CD4-positive, alpha-beta T cell (primary cell): ENCODE measurements at places on chromosomes 6 and 20.
A peak's percentile ranks its signal among the peaks of the same experiment; 100 is the strongest.

DNA sequence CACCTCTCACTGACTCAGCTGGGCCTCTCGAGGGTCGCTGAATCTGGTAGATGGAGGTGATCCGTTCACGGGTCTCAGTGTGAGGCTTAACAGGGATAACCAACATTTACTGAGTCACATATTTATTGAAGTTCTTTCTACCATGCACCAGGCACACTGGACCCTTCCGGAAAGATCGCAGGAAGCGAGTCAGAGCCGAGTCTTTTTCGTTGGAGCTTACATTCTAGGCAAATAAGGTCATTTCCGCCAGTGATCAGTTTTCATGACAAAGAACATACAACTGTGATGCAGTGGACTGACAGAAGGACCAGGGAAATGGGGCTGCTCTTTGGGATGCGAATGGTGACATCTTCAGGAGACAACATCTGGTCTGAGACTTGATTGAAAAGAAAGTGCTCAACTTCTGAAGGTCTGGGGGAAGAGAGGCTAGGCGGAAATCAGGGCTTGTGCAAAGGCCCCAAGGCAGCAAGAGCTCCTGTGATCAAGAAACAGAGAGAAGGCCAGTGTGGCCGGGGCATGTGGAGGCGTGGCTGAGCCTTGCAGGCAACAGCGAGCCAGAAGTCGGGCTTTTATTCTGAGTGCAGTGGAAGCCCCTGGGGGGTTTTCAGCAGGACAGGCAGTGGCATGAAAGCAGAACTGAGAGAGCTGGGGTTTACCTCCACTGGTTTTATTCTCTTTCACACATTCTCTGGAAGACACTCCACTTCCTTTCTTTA, 56.7 kb downstream of the APCDD1L start:
- H3K4me1 ChIP-seq, result no peaks in the 10 kb centered on the region
- H3K27me3 ChIP-seq, result no peaks in the 10 kb centered on the region
- no peak overlapping the region for H3K27ac ChIP-seq
- no peak overlapping the region for H3K4me3 ChIP-seq

DNA sequence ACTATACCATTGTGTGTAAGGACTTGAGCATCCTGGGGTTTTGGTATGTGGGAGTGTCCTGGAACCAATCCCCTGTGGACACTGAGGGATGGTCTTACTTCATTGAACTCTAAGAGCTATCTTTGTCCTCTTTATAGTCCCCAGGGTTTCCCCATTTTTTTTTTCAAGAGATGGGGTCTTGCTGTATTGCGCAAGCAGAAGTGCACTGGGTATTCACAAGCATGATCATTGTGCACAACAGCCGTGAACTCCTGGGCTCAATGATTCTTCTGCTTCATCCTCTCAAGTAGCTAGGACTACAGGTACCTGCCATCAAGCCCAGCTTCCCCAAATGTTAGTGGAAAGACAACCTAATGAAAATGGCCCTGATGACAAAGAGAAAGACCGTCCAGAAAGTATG, 2.2 kb upstream of the ASCC3 start:
- no peak overlapping the region for H3K4me3 ChIP-seq
- no peaks in the 10 kb centered on the region for H3K36me3 ChIP-seq
- peaks cover 2% of the 10 kb centered on the region for H3K27me3 ChIP-seq
- H3K4me1 ChIP-seq, result peaks cover 17% of the 10 kb centered on the region
- no peak for DNase-seq

DNA sequence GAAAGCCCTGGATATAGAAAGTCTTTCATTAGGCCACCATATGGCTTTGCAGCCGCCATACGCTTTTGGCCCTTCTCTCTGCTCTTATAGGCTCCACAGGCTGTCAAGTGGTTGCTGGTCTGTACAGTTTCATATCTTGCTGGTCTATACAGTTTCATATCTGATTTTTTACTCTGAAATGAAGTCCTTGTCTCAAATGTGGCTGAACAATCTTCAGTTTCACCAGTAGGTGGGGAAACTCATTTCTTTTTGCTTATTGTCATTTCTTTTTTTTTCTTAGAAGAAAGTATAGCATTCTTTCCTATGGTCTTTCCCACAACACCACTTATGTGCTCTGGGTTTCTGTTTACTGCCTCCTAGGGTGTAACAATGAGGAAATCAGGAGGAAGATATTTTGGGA, 771.4 kb upstream of the MMS22L start:
- no peaks in the 10 kb centered on the region for H3K36me3 ChIP-seq
- no peaks in the 10 kb centered on the region for H3K4me1 ChIP-seq
- H3K27ac ChIP-seq, result no peak overlapping the region
- no peak for DNase-seq
- no peaks in the 10 kb centered on the region for H3K27me3 ChIP-seq

- no peak overlapping the region for H3K4me3 ChIP-seq
- H3K4me1 ChIP-seq, result no peaks in the 10 kb centered on the region
- no peak for DNase-seq
Measured at GRCh38 chr20:17602493-17602892, 32.6 kb downstream of the DSTN start.

GRCh38 chr6:168648240-168649125, 207.5 kb downstream of the SMOC2 start:
- no peak overlapping the region for H3K4me3 ChIP-seq
- DNase-seq, result no peak
- no peak overlapping the region for H3K27ac ChIP-seq
- no peaks in the 10 kb centered on the region for H3K36me3 ChIP-seq
- no peaks in the 10 kb centered on the region for H3K27me3 ChIP-seq
- H3K4me1 ChIP-seq, result no peaks in the 10 kb centered on the region

DNA sequence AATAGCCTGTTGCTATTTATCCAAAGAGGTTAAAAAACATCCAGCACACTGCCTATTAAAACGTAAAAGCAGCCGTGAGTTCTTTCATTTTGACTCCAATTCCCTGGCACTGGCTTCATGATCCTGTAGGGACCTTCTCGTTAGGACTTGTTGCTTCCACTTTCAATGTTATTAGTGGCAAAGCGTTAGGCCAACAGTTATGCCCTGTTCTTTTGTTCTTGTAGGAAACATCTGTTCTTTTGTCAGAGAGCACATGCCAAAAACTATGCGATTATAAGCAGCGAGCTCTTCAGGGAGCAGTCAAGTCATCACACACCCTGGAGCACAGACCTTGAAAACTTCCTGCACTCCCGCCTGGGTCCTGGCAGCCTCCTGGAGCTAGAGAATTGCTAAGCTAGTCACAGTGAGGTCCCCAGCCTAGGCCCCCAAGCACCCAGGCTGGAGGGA, 609.5 kb upstream of the ARID1B start:
- peak overlapping the region; percentile 15 for H3K27ac ChIP-seq
- no peaks in the 10 kb centered on the region for H3K36me3 ChIP-seq
- H3K4me3 ChIP-seq, result peak overlapping the region; percentile 19
- no peak for DNase-seq
- peaks cover 6% of the 10 kb centered on the region for H3K4me1 ChIP-seq

DNA sequence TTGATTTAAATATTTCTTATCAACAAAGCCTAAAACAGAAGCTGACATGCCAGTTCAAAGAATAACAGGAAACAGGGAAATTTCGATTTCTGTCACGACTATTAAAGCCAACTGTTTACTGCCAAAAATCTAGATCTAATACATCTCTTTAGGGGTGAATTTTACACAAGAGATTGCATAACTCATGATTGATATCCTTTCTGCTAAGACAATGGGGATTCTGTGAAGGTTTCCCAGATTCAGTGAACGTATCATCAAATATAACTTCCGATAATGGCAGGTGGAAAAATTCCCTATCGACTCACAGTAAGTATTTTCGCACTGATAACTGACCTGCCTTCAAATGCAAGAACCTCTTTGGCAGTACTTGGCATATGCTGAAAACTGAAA, 42.9 kb downstream of the NHSL1 start:
- peaks cover 18% of the 10 kb centered on the region for H3K4me1 ChIP-seq
- no peak for DNase-seq
- no peaks in the 10 kb centered on the region for H3K27me3 ChIP-seq
- H3K27ac ChIP-seq, result peak overlapping the region; percentile 18
- no peaks in the 10 kb centered on the region for H3K36me3 ChIP-seq
- peak overlapping the region; percentile 44 for H3K4me3 ChIP-seq

- no peak overlapping the region for H3K4me3 ChIP-seq
- H3K4me1 ChIP-seq, result no peaks in the 10 kb centered on the region
- peaks cover 2% of the 10 kb centered on the region for H3K36me3 ChIP-seq
- no peak for DNase-seq
- H3K27ac ChIP-seq, result no peak overlapping the region
- H3K27me3 ChIP-seq, result no peaks in the 10 kb centered on the region
Measured at GRCh38 chr6:155248008-155249001, 15.5 kb upstream of the CLDN20 start.

DNA sequence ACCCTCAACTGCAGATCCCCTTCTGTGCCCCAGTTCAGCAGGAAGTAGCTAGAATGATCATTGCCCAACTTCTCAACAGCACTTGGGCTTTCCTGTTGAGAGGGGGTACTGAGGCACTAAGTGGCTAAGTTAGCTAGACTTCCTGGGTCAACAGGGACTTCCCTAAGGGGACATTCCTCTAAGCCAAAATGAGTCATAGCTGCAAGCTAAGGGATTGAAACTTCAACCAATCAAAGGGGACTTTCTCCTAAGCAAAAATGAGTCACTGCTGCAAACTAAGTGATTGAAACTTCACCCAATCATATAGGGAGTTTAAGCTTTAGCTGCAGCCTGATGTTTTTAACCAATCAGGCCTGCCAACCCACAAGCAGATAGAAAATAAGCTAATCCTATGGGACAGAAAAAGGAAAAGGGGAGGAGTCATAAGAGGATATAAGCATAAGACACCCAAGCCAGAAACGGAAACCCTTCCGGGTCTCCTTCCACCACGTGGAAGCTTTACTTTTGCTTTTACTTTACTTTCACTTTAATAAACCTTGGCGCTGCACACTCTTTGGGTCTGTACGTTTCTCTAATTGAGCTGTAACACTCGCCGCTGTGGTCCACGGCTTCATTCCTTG, 659.0 kb upstream of the HS3ST5 start:
- H3K36me3 ChIP-seq, result no peaks in the 10 kb centered on the region
- no peak overlapping the region for H3K27ac ChIP-seq
- H3K4me3 ChIP-seq, result no peak overlapping the region

DNA sequence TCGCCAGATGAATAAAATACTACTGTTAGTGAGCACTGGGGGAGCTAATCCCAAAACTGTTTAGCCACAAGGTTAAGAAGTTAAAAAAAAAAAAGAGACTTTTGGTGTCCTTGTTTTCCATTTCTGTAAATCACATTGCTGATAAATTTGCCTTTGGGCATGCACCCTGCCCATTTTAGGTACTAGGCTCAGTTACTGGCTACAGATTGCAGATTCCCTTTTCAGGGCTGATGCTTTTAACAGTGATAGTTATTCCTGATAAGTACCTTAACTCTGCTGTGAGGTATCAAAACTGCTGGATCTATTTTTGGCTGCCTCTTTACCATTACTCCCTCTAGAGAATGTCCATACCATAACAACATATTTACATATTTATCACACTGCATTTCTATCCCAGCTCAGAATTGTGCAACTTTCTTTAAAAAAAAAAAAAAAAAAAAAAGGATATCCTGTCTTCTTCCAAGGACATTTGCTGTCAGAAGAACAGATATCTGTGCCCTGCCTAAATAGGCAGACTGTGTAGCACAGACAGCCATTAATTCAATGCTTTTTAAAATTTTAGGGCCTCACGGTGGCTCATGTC, 94.5 kb downstream of the SSR1 start:
- H3K4me3 ChIP-seq, result no peak overlapping the region
- H3K27me3 ChIP-seq, result no peaks in the 10 kb centered on the region
- no peaks in the 10 kb centered on the region for H3K4me1 ChIP-seq
- no peak overlapping the region for H3K27ac ChIP-seq

DNA sequence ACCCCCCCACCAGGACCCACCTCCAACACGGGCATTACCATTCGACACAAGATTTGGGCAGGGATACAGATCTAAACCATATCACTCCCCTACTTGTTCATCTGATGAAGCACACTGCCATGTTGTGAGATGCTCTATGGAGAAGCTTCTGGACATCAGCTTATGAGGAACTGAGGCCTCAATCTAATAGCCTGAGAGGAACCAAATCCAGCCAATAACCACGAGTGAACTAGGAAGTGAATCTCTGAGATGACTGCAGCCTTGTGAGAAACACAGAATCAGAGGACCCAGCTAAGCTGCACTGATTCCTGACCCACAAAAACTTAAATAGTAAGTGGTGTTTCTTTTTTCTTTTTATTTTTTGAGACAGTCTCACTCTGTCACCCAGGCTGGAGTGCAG, 21.6 kb upstream of the ZBTB2 start:
- peaks cover 22% of the 10 kb centered on the region for H3K36me3 ChIP-seq
- no peak for DNase-seq

DNA sequence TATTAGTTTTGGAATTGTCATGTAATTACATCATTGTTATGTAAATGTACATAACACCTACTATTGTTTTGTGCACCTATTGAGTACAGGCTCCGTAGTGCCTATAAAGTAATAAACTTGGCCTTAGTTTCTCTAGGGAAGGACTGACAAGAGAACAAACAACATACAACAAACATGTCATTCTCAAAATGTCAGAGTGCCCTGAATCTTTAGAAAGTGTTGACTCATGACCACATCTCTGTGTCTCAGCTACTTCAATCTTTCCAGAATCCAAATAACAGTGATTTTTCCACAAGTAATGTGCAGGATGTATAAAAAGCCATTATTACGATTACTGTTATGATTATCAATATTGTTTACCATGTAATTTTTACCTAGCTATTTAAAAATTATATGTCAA, 17.2 kb downstream of the LAMP5 start:
- H3K4me3 ChIP-seq, result no peak overlapping the region
- DNase-seq, result no peak
- no peak overlapping the region for H3K27ac ChIP-seq
- no peaks in the 10 kb centered on the region for H3K4me1 ChIP-seq
- H3K27me3 ChIP-seq, result no peaks in the 10 kb centered on the region

DNA sequence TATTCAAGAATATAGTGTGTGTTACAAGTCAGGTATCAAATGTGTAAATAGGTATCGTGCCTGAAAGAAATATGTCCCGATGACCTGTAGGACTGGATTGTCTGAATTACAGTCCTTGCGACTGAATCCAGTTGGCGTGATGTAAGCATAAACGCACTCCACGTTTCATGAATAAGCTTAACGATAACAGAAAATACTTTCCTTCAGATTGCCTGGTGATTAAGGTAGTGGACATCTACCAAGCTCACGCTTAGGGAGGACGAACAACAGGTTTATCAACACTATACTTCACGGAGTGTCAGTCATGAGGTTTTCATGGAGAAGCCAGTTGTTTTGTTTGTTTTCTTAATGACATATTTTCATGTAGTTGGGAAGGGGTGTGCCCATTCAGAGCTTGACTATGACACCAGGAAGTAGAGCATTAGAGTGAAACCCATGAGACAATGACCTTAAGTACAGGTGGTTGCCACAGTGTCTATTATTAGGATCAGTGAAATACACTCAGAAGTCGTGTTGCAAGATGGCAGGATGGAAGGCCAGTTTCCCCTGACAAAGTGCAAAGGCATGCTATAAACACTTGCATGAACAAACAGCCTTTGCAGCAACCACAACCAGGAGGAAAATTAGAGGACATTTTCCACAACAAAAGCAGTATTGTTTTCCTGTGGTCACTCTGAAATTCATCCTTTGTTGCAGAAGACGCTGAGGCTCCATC, 305.8 kb upstream of the PRDM1 start:
- peaks cover 14% of the 10 kb centered on the region for H3K4me1 ChIP-seq
- no peak overlapping the region for H3K4me3 ChIP-seq
- no peak overlapping the region for H3K27ac ChIP-seq
- no peak for DNase-seq
